Muscle of arm (tissue), 14 donors: ENCODE measurements at places on chromosomes 12 and 14. TPM values are rescaled to one million over a fixed set of nuclear protein-coding genes. Genes with fewer than 3 reads are reported as not detected.

- peak; percentile 70 for DNase-seq
Measured at GRCh38 chr14:60643463-60644314, 5.6 kb downstream of the SIX1 start.

- no peak for DNase-seq
Measured at GRCh38 chr14:94066089-94066676, 14.8 kb downstream of the DDX24 start.

GRCh38 chr14:69755296-69755695 is 11.6 kb upstream of the SRSF5 start:
- DNase-seq: no peak

PZP gene
- 1.0 TPM for polyA plus RNA-seq

GRCh38 chr14:82911930-82912329 is 1378.3 kb upstream of the SEL1L start:
- DNase-seq: no peak

GRCh38 chr12:25800101-25800500 is 158.4 kb upstream of the RASSF8 start:
- DNase-seq: no peak

GRCh38 chr14:30204431-30204980 is 276.9 kb upstream of the PRKD1 start:
- no peak for DNase-seq

DNA sequence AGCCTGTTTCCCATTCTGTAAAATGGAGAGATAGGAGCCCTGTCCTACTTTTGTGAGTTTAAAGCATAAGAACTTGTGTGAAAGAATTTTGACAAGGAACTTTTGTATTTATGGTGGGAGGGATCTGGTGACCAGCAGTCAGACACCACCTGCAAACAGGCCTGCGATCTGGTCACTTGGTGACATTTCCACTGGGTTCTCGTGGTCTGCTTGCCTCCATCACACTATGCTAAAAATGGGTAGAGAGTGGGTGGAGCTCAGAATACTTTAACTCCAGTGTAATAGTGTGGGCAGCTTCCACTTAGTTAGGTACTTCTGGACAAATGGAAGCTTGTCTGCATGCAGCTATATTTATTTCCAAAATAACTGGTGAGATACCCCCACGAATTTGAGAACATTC is 26.5 kb upstream of the PLXNC1 start:
- no peak for DNase-seq
